ENCODE measurements at places on chromosomes 7 and 10. TPM values are rescaled to one million over a fixed set of nuclear protein-coding genes. Genes with fewer than 3 reads are reported as not detected.

Gene PDZD7
- 1.3 TPM for total RNA-seq

Gene PKD2L1
- not detected for total RNA-seq

Gene SLC29A3
- 8.6 TPM for total RNA-seq

Gene ZNF467
- total RNA-seq: 0.88 TPM

Gene AKR1E2
- 14.4 TPM for total RNA-seq

Measured in naive thymus-derived CD8-positive, alpha-beta T cell (primary cell).